ENCODE measurements at places on chromosomes 2 and 18.

DNA sequence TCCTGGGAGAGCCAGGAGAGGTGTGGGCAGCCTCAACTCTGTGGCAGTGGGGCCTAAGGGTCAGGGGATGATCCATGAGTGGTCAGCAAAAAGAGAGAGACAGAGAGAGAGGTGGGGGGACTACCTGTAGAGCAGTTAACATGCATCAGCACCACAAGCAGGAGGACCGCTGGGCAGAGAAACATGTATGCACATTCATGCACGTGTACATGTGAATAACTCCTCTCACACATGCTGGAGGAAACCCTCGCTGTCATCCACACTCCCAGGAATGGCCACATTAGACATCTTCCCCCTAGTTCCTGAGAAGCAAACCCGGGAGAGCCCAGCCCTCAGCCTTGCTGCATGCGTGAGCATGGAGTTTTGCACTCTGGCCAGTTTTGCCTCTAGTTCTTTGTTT lies 166.1 kb downstream of the SMAD7 start:
- no peak for DNase-seq

GRCh38 chr2:20093263-20094141 lies 42.1 kb upstream of the LAPTM4A start:
- DNase-seq: no peak

DNA sequence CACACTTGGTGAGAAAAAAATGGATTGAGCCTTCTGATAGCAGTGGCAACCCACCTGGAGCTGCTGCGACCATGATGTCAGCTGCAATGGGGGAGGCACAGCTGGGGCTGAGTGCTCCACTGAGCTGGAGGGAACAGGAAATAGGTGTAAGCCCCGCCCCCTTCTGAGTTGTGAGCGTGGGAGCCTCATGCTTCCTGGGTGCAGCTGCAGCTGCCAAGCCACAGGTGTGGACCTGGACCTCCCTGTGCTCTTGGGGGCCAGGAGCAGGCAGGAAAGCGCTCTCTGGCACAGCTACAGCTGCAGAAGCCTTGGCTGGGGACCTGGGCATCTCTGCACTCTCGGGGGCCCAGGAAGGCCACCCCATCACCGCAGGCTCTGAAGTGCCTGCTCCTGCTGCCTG lies 970.6 kb downstream of the DCDC2C start:
- no peak for DNase-seq

DNA sequence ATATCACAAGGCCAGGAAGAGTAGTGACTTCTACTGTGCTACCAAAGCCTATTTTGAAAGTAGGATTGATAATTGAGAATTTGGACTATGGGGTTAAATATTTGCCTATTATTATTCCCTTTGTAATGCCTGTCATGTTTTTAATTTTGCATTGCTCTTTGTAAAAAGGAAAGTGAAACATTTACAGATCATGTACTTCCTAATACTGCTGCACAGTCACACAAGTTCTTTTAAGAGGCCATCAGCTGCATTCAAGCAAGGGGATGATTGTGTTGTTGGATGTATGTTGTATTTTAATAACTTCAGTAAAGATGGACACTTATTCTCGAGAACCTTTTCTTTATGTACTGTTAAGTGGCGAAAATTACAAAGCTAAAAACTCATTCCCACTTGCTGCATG lies 70.1 kb downstream of the PLEKHA3 start:
- no peak for DNase-seq

- no peak for DNase-seq
Measured at GRCh38 chr18:59514203-59514602, 155.1 kb upstream of the LMAN1 start.

GRCh38 chr18:10195529-10195928 lies 258.9 kb upstream of the APCDD1 start:
- DNase-seq: no peak

GRCh38 chr2:237223201-237223861 lies 137.6 kb downstream of the COPS8 start:
- DNase-seq: no peak

DNA sequence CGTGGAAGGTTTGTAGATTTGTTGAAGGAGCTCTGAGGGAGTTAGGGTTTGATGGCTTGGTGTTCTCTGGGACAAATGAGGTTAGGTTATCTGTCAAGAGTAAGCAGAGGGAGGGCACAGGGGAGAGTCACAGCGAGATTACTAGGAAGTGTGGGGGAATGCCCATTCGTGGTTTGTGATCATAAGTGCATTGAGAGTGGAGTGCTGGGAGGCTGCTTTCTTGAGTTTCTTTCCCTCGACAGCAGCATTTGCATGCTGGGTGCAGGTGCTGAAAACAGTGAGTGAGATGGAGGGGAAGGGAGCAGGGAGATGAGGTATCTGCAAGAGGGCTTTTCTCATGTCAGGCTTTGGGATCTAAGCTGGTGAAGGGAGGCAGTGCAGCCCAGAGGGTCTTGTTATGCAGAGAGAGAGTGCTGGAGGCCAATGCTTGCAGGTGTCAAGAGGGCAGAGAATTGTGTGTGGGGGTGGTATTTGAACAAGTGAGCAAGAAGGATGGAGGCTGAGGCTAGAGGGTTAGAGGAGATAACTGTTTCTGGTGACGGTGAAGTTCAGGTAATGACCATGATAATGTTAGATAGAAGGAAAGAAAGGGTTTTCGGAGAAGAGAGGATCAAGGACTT lies 8.8 kb downstream of the RALB start:
- no peak for DNase-seq

DNA sequence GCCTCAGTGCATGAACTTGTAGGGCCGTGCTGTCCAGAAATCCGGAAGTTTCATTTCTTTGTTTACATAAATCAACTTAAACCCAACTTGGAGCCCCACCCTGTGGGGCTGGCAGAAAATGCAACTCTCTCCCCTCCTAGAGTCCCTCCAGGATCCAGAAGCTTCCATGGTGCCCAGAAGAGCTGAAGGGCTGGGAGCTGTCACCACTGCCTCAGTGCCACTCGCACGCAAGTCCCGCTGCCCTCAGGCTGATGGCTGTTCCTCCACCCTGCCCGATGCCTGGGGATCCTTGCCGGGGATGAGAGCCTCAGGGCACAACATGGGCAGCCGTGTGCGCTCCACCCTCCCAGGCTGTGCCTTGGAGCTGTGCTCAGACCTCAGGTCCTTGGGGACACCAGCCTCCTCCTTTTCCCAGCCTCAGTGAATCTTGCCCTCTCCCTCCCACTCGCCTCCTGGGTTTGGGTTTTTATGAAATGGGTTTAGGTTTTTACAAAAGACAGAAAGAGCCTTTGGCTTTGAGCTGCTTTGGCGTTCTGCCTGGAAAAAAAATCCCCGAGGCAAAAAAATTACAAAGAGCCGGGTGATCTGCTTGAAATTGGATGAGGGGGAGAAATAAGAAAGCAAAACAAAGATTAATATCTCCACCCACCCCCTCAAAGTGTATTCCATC lies 155.2 kb downstream of the TWIST2 start:
- DNase-seq: no peak

DNA sequence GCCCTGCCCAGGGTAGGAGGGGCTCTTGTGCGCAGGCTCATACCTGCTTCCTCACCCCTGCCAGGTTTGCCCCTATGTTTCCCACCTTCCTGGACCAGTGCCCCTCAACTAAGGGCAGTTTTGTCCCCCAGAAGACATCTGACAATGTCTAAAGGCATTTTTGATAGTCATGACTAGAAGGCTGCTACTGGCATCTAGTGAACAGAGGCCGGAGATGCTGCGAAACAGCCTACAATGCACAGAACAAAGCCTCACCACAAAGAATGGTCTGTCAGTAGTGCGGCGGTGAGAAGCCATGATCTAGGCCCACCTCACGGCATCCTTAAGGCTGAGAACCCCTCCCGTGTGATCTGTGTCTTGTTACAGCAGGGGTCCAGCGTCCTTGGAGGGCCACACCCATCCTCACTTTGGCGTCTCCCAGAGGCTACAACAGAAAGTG lies 96.0 kb downstream of the TMEM17 start:
- no peak for DNase-seq

DNA sequence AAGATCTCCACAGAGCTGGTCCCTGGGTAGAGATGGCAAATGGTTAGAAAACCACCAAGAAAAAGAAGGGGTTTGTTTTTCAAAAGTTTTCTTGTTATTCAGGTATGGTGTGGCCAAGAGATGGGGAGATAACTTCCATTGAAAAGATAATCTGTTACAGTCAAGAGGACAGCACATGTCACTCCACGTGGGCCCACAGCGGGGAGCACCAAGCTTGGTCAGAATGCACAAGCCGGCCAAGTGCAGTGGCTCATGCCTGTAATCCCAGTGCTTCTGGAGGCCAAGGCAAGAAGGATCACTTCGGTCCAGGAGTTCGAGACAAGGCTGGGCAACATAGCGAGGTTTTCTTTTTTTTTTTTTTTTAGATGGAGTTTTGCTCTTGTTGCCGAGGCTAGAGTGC lies 6.0 kb upstream of the LCLAT1 start:
- DNase-seq: no peak

GRCh38 chr2:113156278-113157117 lies 17.3 kb upstream of the PSD4 start:
- no peak for DNase-seq

- no peak for DNase-seq
Measured at GRCh38 chr2:190807886-190808285, 72.7 kb upstream of the GLS start.

- DNase-seq: no peak
Measured at GRCh38 chr2:126749537-126749936, 93.6 kb downstream of the GYPC start.

DNA sequence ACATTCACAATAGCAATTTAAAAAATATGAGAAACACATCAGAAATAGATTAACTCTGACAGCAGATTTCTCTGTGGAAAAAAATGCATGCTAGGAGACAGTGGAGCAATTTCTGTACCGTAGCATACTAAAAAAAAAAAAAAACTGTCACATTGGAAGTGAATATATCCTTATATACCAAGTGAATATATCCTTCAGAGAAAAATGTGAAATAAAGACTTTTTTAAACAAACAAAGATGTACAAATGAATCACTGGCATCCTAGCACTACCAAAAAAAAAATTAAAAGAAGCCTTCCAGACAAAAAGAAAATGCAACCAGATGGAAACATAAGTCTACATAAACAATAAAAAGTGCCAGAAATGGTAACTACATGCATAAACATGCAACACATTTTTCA lies 169.4 kb downstream of the NBAS start:
- DNase-seq: no peak

DNA sequence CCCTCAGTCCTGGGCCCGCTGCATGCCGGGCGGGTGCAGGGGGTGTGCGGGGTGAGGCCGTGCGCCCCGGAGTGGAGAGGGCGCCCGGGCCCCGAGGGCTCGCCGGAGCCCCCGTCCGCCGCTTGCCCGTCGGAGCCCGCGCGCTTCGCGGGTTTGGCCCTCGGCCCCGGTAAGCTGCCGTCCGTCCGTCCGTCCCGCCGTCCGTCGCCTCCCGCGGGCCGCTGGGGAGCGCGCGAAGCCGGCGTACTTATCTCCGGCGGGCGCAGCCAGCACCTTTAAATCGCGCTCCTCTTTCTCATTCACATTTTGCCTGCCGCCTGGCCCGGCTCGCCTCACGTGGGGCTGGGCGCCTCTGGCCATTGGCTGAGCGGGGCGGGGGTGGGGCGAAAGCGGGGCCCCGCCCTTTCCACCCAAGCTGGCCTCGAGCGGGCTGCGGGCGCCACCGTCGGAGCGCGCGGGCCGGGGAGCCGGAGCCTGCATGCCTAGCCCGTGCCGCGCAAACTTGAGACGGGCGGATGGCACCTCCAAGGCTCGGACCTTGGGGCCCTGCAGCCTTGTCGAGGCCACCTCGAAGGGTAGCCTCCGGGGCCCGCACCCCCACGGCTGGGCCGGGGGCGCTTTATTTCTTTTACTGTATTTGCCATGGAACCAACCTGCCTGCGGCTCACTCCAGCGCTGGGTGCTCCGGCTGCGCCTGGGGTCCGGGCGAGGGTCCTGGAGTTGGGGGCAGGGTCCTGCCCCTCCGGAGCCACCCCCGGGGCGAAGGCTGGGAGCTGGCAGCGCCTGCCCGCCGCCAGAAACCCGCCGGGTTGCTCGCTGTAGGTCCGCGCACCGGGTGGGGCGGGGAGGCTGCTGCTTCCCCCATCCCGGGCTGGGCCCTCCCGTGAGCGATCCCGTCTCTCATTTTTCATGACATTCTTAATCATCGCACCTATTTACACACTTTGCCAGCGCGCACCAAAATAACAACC lies at the start of gene GBX2:
Gene GBX2, minus strand, starts transcription at position 277 of the 971 bp plus-strand sequence. CDS start 415 bp downstream, outside the sequence.
- peak; percentile 58 for DNase-seq

- no peak for DNase-seq
Measured at GRCh38 chr2:40062381-40062780, 283.3 kb upstream of the THUMPD2 start.

DNA sequence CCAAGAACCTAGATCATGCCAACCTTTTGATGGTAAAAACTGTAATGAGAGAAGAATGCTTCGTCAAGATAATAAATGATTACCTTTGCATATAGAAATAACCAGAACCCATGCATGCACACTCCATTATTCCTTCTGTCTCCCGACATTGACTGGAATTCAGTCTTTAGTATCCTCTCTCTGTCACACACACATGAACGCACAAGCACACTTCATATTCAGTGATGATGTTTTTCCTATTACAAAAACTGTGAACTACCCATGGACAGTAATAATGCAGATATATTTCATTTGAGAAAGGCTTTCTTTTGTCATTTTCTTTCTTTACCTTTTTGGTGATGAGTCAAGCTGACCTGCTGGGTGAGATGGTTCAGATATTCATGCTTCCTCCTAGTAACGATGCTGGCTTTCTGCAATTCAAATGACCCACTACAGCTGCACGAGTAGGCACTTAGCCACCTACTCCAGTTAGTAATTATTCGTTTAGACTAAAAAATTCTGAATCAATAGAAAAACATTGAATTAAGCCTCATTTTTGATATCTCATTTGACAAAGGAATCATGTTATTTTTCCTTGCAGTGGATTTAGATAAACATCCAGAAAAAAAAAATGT lies 382.2 kb downstream of the TGIF1 start:
- peak; percentile 46 for DNase-seq

- DNase-seq: no peak
Measured at GRCh38 chr2:115574667-115575066, 1132.2 kb downstream of the DPP10 start.

DNA sequence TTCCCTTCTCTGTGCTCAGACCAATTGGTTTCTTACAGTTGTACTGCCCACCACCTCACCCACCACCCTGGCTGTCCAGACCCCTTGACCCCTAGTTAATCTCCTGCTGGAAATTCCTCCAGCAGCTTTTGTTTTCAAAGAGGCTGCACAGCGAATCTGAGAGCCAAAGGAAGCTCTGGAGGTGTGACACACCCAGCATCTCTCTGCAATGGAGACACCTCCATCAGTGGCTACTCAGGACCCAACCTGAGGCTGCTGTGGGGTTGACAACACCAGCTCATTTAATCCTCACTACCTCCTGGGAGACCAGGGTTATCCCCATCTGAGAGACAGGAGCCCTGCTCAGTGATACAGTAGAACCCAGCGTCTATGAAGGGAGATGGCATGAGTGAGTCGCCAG lies 86.4 kb downstream of the BIN1 start:
- DNase-seq: no peak

- DNase-seq: no peak
Measured at GRCh38 chr2:102508863-102509262, 35.8 kb downstream of the SLC9A4 start.
